ENCODE measurements at places on chromosomes 6 and 20. TPM values are rescaled to one million over a fixed set of nuclear protein-coding genes. Genes with fewer than 3 reads are reported as not detected.

DNA sequence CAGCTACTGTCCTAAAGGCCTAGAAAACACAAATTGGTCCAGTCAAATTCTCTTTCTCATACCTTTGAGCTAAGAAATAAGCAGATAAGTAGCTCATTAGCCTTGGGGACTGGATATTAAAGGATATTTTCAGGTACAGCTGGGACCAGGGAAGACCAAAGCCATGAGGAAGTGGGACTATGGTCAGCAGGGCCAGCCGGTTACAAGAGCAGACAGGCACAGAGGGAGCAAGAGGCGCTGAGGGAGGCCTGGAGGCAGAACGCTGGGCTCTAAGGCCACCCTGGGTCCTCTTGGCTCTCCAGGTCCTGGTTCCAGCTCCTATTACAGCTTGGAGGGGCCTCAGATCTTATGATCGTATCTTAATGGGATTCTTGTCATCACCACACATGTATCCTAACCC lies 88.5 kb upstream of the KCNK16 start:
- no peak for DNase-seq

DNA sequence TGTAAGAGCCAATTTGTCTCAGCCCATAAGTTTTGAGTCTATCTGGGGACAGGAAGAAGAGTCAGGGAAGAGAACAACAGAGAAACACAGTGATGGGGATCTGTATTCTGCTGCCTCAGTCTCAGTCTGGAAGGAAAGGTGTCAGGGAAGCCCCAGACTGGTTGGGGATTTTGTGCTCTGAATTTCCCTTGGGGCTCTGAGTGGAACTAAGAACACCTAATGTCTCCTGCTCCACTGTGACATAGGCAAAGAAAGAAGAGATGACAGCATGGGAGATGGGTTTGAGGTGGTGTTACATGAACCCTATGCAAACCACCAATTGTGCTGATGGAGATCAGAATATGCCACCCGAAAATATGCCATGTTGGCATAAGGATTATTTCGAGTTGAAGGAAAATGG lies 139.5 kb upstream of the MYLIP start:
- DNase-seq, result no peak

- DNase-seq, result no peak
Observed at GRCh38 chr6:163373240-163373639, 41.3 kb upstream of the QKI start.

DNA sequence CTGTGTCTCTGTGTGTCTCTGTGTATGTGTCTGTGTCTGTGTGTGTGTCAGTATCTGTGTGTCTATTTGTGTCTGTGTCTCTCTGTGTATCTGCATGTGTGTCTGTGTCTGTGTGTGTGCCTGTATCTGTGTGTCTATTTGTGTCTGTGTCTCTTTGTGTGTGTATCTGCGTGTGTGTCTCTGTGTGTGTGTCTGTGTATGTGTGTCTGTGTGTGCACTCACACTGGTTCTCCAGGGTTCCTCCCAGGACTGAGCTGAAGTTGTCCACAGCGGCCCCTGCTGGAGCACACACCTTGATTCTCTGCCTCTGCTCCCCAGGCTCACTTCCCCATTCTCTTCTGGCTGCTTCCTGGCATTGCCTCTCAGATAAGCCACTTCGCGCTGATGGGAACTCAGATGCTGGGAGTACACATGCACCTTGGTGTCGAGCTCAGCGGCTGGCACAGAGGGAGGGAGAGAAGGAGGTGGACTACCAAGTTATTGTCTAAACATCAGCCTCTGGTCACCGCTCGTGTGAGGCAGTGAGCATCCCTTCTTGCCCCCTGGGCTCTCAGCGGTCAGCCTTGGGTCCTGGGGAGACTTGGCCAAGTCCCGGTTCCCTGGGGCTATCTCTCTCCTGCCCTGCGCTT lies 104.9 kb upstream of the NXT1 start:
- DNase-seq, result no peak

- DNase-seq, result peak; percentile 99
Observed at GRCh38 chr6:140062043-140063020, 687.9 kb upstream of the CITED2 start.

GRCh38 chr20:46268131-46268614 lies 40.1 kb downstream of the CDH22 start:
- DNase-seq, result no peak

- peak; percentile 21 for DNase-seq
Observed at GRCh38 chr6:46781478-46782378, 11.5 kb upstream of the MEP1A start.

GRCh38 chr6:1312473-1313367 lies 822 bp downstream of the FOXQ1 start:
- no peak for DNase-seq

GRCh38 chr20:58008866-58009265 lies 219.6 kb downstream of the ANKRD60 start:
- DNase-seq, result no peak

- DNase-seq, result no peak
Observed at GRCh38 chr6:67252663-67253062, 1382.4 kb upstream of the ADGRB3 start.

DNA sequence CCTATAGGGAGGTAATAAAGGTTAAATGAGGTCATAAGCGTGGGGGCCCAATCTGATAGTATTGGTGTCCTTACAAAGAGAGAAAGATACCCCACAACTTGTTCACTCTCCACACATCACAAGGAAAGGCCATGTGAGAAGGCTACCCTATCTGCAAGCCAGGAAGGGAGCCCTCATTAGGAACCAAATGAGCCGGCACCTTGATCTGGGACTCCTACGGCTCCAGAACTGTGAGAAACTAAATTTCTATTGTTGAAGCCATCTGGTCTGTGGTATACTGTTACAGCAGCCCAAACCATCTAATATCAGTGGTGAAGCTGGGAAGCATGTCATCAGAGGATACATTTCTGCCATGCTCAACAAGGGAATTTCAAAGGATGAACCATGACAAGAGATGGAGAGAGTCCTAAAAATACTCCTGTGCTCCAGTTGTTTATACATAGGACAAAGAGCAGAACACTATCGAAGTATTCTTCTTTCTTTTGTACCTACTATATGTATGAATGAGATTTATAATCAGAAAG lies 10.4 kb downstream of the COX7A2 start:
- DNase-seq, result no peak

DNA sequence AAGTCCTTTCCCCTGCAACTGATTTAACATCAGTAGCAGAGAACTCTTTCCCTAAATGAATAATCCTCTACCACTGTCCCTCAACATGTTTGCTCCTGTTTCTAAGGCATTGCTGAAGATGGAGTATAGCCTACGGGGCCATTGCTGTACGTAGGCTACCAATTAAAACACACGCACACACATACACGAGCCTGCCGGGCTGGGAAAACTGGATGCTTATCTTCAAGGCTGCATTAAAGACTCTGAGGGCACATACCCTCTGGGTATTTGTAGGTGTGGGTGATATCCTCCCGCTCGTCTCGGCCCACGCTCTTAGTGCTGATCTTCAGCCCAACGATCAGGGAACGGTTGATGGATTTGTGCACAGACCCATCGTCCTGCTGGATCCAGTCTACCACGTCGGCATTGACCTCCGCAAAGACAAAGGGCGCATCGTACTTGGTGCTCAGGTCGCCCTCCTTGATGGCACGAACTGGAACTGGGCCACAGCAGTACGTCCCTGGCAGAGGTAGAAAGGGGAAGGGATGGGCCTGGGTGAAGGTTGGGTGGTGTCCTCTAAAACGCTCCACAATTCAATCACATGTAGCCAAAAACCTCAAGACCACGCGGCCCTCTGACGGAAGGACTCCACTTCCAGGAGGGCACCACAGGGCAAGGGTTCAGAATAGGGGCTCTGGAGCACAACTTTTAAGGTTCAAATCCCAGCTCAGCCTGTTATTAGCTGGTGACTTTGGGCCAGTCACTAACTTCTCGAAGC lies 25.7 kb downstream of the TGM2 start:
- DNase-seq, result no peak

- peak; percentile 98 for DNase-seq
Observed at GRCh38 chr6:140043357-140043756, 668.9 kb upstream of the CITED2 start.

DNA sequence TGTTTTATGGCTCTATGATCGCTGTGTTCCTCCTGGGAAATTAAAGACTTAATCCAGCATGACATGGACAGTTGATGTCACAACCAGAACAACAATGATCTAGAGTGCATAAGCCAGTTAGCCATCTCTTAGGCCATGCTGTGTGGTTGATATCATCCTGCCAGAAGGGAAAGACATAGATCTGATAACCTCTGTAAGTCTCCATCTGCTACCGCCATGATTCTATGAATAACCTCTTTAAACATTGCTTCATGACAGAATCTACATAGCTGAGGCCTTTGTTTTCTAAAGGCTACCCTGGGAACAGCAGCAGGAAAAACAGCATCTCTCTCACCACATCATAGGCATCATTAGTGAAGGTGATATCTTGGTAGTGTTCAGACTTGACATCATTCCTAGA lies 117.6 kb upstream of the PHACTR1 start:
- DNase-seq, result no peak

- no peak for DNase-seq
Observed at GRCh38 chr6:107115695-107116327, 496 bp upstream of the BEND3 start.

- DNase-seq, result no peak
Observed at GRCh38 chr6:170132011-170132521, 158.8 kb downstream of the DLL1 start.

- DNase-seq, result no peak
Observed at GRCh38 chr20:46945465-46945864, 50.8 kb downstream of the EYA2 start.

GRCh38 chr6:5315881-5316280 lies 54.6 kb downstream of the FARS2 start:
- peak; percentile 54 for DNase-seq

DNA sequence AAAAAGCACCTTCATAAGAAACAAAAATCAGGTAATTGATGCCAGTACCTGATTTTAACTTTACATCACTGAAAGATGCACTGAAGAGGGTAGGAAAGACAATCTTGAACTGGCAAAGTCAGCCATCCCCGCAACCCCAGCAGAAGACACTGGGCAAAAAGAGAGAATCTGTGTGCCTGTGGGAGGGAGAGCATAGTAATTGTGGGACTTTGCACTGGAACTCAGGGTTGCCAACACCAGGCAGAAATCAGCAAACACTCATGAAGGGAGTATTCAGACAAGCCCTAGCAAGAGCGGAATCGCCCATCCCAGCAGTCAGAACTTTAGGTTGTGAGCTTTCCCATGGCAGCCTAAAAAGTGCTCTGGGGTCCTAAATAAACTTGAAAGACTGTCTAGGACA lies 344.6 kb upstream of the GJE1 start:
- no peak for DNase-seq

- DNase-seq, result no peak
Observed at GRCh38 chr6:36926708-36927513, 27.6 kb upstream of the PI16 start.

DNA sequence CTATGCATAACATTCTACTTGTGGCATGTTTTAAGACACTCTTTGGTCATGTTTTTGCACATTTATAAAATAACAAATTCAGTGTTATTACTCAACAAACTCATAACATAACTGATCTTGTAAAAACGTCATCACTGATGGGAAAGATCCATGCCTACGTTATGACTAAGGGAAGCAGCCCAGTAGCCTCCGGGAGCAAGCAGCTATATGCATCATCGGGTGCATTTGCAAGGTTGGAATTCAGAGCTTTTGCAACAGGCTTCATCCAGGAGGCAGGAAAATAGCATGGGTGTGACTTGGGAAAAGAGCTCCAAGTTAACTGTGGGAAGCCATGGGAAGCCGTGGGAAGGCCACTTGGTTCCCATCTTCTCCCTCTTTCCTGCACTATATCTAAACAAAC lies 271.6 kb upstream of the SGK1 start:
- DNase-seq, result peak; percentile 99

- no peak for DNase-seq
Observed at GRCh38 chr6:161235776-161236633, 37.9 kb downstream of the AGPAT4 start.

DNA sequence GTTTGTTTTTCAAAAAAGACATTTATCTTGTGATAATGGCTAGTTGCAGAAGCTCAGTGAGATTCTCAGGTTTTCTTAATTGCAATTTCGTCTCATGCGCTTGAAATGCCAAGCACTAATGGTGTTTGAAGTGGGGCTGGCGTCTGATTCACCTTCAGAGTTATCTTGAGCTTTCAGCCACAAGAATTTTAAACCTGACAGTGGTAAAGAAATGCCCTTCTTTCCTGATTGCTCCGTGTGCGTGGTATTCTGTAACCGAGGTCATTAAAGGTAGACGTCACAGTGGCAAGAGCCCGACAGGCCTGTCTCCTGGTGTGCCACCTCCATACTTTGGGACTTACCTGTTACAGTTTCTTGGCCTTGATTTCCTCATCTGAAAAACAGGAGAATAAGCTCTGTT lies 126.5 kb upstream of the QKI start:
- DNase-seq, result peak; percentile 60

- no peak for DNase-seq
Observed at GRCh38 chr6:30465595-30466306, 23.6 kb upstream of the HLA-E start.

GRCh38 chr6:29553268-29554057 lies 6.1 kb downstream of the UBD start:
- DNase-seq, result peak; percentile 9

DNA sequence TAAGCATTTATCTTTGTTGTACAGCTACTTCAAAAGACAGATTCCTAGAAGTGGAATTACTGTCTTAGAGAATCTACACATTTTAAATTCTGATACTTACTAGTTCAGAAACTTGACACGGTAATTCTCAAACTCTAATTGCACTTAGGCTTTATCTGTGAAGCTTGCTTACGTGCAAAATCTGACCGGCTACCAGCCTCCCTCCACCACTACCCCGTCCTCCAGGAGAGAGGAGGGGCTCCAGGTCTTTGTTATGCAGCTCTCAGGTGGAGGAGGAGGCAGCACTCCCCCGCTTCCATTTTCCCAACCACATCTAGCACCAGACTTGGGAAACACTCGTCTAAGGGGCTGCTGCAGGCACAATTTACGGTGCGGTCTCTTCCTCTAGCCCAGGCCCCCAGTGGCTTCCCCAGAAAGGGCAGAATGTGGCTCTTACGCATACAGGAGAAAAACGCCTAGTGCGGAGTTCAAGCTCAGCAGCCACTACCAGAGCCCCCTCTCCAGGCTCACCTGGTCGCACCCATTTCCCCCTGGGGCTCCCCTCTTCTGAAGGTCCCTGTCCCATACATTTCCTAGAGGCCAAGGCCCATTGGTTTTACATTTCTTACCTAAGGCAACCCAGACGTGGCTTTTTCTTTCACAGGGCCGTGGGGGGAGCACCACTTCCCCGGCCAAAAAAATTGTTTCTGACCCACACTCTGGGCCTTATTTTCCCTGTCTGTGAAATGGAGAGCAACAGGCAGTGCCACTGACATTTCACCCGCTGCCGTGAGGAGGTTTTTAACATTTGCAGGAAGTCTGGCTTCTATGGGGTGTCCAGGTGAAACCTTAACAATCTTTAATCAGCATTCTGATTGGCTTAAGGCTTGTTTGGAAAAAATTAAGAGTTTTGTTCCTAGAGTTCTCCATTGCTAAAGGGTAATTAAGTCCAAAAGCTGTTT lies 1.6 kb upstream of the TGIF2 start:
- DNase-seq, result no peak

GRCh38 chr6:30752157-30752927 lies 8.0 kb upstream of the IER3 start:
- peak; percentile 100 for DNase-seq

- no peak for DNase-seq
Observed at GRCh38 chr6:22098601-22099031, 198.2 kb downstream of the PRL start.

GRCh38 chr6:33746651-33747100 lies at the start of gene IP6K3:
Gene IP6K3 (minus strand): TSS chr6:33746905. CDS start chr6:33735476, 11,429 bp downstream.
- no peak for DNase-seq

PARD6B gene
- total RNA-seq, result 13.1 TPM

COL9A1 gene
- total RNA-seq, result 0.11 TPM

ADAT2 gene
- 6.2 TPM for total RNA-seq

XKR7 gene
- total RNA-seq, result 0.36 TPM

MUC22 gene
- 0.05 TPM for total RNA-seq

MCM9 gene
- 9.2 TPM for total RNA-seq

ERVFRD-1 gene
- not detected for total RNA-seq

TFAP2B gene
- total RNA-seq, result not detected

Data from astrocyte (in vitro differentiated cells and primary cell).